ENCODE measurements at places on chromosomes 4 and X.

DNA sequence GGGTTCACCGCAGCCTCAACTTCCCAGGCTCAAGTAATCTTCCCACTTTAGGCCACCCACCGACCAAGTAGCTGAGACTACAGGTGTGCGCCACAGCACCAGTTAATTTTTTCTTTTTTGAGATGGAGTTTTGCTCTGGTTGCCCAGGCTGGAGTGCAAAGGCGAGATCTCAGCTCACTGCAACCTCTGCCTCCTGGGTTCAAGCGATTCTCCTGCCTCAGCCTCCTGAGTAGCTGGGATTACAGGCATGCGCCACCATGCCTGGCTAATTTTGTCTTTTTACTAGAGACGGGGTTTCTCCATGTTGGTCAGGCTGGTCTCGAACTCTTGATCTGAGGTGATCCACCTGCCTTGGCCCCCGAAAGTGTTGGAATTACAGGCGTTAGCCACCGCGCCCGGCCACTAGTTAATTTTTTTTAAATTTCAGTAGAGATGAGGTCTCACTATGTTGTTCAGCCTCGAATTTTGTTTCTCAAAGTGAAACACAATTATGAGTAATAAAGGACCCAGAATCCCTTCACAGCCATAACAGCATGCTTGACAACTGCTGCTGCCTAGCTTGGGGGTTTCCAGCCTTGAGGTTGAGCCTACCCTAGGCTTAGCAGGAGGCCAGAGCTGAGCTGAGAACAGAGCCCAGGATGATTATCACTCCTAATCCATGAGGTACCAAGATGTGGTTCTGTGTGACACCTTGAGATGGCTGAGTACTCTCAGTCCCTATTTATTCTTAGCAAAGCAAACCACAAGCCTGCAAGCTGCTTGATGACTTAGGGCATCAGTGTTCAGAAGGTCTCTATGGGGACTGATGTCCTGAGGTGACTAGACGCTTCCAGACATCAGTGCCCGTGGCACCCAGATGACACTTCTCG lies 41.6 kb upstream of the NKRF start:
- peak; percentile 49 for DNase-seq

DNA sequence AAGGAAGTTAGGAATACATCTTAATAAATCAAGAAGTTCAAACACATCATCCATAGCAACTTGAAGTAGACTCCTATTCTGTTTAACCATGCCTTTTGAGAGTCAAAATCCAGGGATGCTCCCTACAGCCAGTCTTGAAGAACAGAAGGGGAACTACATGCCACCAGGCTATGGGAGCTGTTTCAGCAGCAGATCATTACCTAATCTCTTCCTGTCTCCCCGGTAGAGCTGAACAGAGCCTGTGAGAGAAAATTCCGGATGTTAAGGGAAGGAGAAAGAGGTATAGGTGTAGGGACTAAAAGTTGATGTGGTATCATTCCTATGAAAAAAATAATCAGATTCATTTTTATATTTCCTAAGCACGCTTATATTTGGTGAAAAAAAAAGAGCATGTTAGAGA lies 352.2 kb downstream of the SPRY1 start:
- no peak for DNase-seq

DNA sequence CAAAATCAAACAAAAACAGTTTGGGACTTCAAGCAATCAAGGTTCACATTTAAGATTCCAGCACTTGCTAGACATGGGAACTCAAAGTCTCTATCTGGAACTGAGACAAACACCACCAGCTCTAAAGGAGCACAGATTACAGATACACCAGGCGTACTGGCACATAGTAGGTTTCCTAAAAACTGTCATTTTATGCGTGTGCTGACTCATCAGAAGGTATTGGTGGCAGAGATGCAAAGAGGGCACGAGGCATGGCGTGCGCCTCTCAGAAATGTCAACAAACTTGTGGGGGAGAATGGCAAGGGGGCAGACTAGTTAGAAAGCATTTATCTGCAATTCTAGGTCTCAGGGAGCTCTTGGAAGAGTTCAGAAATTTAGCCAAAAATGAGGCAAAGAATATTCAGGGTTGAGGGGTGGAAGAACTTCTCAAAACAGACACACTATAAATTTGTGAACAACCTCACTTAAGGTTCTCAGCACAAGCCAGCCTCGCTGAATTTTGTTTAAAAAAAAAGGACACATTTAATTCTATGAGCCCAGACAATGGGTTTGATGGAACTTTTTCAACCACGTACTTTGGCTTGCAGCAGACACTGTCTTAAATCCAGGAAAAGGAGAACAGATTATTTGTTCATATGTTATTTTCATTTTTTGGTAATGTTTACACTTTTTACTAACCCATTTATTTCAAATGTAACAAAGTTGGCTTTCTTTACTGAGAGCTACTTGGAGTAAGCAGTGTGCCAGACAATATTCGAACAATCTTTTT lies 100.0 kb downstream of the SHISA3 start:
- no peak for DNase-seq

DNA sequence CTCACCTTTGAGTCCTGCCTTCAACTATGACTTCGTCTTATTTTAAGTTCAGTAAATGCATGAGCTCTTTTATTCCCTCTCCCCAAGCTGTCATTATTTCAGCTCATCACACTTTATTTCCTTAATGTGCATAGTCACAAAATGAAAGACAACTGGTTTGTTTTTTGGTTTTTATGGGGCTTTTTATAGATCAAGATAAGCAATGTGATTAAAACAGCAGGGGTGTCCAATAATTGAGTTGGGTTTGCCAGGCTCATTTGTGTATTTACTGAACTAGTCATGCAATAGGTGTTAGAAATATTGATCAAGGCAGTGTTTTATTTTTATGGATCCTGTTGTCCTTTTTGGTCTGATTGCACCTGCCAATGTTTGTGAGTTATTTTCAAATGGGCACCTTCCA lies 102.2 kb downstream of the FRMPD4 start:
- no peak for DNase-seq

- DNase-seq = no peak
These were observed 132.8 kb upstream of the BMP3 start for GRCh38 chr4:80897537-80898303.

DNA sequence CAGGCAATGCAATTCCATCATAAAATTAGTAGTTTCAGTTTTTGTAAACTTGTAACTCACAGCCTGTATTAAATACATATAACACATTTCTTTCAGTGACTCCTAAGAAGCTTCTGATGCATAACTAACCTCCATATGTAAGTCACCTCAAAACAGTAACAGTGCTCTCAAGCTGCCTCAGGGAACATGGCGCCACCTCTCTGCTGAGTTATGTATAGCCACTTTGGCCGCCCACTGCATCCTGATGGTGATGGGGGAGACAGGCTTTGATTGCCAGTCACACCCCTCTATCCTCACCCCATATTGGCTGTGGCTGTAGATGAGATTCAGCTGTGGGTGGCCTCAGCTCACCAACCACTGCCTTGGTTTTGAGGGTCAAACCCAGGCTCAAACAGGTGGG lies 54.3 kb downstream of the LRBA start:
- no peak for DNase-seq

- DNase-seq = no peak
These were observed 63.7 kb upstream of the TXK start for GRCh38 chr4:48197643-48198237.

Data from T-helper 2 cell (primary cell).